ENCODE measurements at places on chromosomes 3 and 15. TPM values are rescaled to one million over a fixed set of nuclear protein-coding genes. Genes with fewer than 3 reads are reported as not detected.

LYZL4 gene
- not detected for total RNA-seq

GPR156 gene
- 0.10 TPM for total RNA-seq

GOLGA6L7 gene
- not detected for total RNA-seq

BSN gene
- 0.65 TPM for total RNA-seq

DZIP1L gene
- total RNA-seq = 8.0 TPM

CFAP91 gene
- 0.33 TPM for total RNA-seq

SPTSSB gene
- total RNA-seq = not detected

FAM3D gene
- not detected for total RNA-seq

MELTF gene
- total RNA-seq = 5.3 TPM

CA12 gene
- total RNA-seq = 1.2 TPM

Data from vein endothelial cell (primary cell).